GF-D8 (cell line): ENCODE measurements at places on chromosomes 2 and 18.

DNA sequence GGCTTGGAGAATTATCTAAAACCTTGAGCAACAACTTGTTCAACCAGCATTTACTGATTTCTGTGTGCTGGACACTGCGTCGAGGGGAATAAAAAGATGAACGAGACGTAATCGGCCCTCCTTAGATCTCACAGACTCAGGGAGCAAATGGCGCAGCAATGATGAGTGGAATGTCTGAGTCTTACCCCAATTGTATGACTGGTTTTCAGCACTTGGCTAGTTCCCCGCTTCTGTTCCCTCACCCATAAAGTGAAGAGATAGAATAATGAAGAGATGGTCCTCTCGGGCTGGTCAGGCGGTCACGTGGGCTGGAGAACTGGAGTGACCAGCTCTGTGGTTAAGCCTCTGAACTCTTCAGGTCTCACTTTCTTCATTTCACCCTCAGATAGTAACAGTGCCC is 17.3 kb upstream of the GATA6 start:
- DNase-seq, result no peak

- DNase-seq, result no peak
Measured at GRCh38 chr2:173760553-173760952, 204.6 kb downstream of the SP3 start.

- DNase-seq, result peak; percentile 84
Measured at GRCh38 chr2:218229239-218229638, 12.2 kb downstream of the ARPC2 start.

- no peak for DNase-seq
Measured at GRCh38 chr2:96824079-96824870, 8.2 kb downstream of the CNNM3 start.

- DNase-seq, result no peak
Measured at GRCh38 chr18:56937874-56938430, 208.9 kb upstream of the BOD1L2 start.

- no peak for DNase-seq
Measured at GRCh38 chr2:74250189-74250631, 51.8 kb downstream of the MTHFD2 start.

GRCh38 chr18:32264401-32264800 is 74.6 kb downstream of the MEP1B start:
- no peak for DNase-seq

DNA sequence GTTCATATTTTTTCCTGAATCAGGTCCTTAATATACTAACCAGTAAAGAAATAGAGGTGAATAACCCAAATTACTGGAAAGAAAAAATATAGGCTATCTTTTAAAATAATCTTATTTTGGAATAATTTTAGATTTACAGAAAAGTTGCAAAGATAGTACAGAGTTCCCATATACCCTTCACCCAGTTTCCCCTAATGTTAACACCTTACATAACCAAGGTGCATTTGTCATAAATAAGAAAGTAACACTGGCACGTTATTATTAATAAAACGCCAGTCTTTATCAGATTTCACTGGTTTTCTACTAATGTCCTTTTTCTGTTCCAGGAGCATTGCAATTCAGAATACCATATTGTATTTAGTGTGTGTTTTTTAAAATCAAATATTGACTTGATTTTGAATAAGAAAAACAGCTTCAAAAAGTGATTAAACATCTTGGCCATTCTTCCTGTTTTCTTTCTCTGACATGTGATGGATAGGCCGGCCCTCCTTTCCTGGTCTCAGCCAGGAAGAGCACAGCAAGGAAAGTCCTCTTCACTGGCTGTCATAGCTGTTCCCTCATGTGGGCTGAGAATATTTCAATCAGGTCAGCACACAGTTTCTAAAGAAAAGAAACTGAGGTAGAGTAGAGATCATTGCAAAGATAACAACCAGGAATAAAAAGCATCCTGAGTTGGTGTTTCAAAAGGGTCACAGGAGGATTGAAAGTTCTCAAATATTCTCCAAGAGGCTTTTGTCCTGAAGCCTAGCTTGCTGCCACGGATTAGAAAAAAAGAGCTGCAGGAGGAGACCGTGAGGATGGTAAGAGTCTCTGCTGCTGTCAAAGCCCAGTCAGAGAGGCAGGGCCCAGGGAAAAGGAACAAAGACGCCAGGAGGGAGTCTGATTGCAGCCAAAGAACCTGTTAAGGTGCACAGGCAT is 79.3 kb upstream of the ARL5A start:
- DNase-seq, result no peak

DNA sequence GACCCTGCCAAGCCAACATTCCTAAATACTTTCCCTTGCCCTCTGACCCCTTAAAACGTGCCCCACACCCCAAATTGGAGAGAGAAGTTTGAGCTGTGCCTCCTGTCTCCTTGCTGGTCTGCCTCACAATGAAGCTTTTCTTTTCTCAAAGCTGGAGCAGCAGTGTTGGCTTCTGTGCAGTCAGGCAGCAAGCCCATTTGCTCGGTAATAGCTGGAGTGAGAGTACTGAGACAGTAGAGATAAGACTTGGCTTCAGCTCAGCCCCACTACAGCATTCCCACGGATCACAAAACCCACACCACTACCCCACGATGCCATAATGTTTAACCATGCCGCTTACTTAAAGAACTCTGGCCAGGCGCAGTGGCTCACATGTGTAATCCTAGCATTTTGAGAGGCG is 73.0 kb downstream of the NCAPH start:
- DNase-seq, result no peak

DNA sequence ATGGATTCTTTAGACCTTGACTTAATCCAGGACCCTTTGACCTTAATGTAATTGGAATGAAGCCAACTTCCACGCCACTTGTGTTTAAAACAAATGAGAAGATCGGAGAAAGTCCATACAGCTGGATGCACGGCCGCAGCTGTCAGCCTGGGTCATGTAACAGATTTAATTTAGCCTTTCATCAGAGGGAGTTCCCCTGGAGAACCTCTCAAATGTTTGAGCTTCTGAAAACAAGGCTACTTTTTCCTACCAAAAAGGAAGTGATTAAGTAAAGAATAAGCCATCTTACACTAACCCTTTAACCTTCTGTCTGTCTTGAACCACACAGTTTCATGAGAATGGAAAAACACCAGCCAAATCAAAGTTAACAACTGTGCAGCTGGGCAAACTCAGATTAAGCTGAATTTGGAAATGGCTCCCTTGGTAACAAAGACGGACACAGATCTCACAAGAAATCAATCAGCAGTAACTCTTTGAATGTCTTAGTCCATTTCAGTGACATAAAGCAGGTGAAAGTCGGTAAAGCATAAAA is 103.6 kb downstream of the DOCK10 start:
- no peak for DNase-seq

- DNase-seq, result no peak
Measured at GRCh38 chr2:139170406-139170805, 390.2 kb upstream of the NXPH2 start.

DNA sequence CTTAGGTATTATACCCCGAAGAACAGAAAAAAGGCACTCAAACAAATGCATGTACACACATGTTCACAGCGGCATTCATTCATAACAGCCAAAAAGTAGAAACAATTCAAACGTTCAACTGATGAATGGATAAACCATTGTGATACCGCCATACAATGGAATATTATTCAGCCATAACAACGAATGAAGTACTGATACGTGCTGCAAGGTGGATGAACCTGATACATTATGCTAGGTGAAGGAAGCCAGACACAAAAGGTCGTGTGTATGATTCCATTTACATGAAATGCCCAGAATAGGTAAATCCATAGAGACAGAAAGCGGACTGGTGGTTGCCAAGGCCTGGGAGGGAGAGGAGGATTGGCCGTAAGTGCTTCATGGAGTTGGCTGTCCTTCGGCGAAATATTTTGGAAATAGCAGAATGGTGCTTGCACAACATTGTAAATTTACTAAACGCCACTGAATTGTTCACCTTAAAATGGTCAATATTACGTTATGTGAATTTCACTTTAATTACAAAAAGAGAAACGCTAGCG is 750 bp upstream of the RMP24 start:
- no peak for DNase-seq

GRCh38 chr2:221060376-221060775 is 511.7 kb downstream of the EPHA4 start:
- no peak for DNase-seq

DNA sequence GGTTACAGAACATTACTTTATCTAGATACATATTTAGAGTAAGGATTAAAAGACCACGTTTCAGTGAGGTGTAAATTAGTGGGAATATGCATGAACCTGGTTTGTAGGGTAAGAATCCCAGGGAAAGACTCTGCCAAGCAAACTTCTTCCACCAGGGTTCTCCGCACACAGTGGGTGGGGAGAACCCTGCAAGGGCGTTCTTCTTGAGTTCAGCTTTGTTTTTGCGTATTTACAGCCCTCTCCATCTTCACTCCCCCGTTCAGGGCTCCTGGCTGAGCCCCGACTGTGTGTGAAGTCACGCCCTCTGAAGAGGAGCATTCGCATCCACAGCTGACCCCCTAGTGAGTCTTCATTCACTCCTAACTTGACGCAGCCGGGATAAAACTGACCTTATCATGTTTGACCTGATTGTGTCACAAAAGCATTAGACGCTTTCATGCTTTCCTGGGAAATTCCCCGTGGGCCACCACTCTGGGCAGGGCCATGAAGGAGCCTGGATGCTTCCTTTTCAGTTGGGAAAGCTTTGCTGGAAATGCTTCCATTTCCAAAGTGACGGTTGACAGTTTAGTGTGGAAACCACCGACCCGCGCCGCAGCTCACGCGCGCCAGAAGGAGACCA is 1.0 kb downstream of the ALKAL2 start:
- no peak for DNase-seq
